ENCODE measurements at places on chromosomes 4 and X.

DNA sequence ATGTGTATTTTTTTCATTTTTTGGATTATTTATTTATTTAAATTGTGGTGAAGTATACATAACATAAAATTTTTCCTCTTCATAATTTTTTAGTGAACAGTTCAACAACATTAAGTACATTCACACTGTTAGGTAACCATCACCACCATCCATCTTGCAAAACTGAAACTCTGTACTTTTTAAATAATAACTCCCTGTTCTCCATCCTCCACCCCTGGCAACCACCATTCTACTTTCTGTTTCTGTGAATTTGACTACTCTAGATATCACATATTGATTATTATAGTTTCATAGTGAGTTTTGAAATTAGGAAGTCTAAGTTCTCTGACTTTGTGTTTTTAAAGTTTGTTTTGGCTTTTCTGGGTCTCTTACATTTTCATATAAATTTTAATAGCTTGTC, 89.3 kb upstream of the STX18 start:
- DNase-seq: no peak

GRCh38 chr4:6360385-6360784, 90.7 kb downstream of the WFS1 start:
- DNase-seq: no peak

DNA sequence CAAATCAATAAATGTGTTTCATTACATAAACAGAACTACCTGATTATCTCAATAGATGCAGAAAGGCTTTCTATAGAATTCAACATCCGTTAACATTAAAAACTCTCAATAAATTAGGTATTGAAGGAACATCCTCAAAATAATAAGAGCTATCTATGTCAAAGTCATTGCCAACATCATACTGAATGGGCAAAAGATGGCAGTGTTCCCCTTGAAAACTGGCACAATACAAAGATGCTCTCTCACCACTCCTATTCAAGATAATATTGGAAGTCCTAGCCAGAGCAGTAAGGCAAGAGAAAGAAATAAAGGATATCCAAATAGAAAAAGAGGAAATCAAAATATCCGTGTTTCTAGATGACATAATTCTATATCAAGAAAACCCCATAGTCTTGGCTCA, 466.4 kb downstream of the MAGEE1 start:
- DNase-seq: no peak

DNA sequence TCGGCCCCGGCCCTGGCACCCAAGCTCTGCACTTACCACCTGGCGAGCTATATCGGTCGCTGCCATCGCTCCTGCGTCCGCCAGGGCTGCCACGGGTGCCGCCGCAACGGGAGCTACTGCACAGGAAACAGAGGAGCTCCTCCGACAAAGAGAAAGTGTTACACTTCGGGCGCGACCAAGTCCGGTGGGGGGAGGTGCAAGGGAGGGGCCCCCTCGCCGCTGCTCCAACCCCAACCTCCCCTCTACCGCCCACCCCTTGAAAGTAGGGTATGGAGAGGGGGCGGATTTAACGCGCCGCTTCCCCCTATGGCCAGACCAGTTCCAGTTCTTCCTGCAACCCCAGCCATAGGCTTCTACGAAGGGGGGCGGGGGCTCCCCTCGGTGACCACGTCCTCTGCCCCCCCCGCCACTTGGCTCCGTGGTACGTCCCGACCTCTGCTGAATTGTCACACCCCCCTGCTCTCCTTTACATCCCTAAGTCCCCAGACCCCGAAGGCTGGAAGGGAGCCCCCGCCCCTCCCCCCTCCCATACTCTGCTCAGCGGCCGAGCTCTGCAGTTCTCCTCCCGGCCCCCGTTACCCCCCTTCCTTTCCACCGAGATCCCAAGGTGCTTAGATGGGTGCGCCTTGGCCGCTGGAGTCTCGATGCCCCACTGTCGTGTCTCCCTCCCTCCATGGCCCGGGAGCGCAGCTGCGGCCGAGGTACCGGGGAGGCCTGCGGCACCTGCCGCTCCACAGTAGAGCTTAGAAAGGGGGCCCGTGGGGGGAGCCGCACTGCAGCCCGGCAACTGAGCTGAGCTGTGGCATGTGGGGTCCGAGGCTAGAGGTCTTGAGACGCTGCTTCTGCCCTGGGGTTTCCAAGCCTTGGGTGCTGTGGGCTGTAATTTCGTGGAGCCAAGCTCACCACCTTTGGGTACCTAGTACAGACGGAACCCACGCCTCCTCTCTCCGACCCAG, at the start of gene SEPTIN6:
SEPTIN6 (minus strand) TSS at position 129 of the 956 bp plus-strand sequence; CDS start at position 66, 63 bp downstream.
- peak; percentile 62 for DNase-seq

DNA sequence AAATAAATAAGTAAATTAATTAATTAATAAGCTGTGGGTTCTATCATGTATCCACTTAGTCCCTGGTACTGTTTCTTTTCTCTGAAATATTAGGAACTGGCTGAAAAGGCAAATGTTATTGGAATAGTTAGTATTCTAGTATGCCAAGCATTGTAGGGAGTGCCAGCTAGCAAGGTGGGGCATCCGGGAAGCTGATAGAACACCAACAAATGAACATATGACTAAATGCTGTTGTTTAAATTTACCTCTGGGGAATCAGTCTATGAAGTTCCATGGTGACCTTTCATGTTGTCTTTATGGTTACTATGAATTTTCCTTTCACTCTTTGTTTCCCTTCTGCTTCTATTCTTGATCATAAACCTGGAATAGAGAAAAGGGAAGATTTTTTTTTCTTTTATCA, 32.7 kb downstream of the NUDT6 start:
- DNase-seq: no peak

- no peak for DNase-seq
These were observed 43.5 kb downstream of the CCDC158 start for GRCh38 chr4:76377481-76377901.

- DNase-seq: no peak
These were observed 20.3 kb downstream of the CLRN2 start for GRCh38 chr4:17535242-17535641.
